NCI-H1105 (cell line): ENCODE measurements at places on chromosomes 13 and 19.

GRCh38 chr19:51081476-51081875 is 1.2 kb downstream of the KLK14 start:
- DNase-seq: no peak

DNA sequence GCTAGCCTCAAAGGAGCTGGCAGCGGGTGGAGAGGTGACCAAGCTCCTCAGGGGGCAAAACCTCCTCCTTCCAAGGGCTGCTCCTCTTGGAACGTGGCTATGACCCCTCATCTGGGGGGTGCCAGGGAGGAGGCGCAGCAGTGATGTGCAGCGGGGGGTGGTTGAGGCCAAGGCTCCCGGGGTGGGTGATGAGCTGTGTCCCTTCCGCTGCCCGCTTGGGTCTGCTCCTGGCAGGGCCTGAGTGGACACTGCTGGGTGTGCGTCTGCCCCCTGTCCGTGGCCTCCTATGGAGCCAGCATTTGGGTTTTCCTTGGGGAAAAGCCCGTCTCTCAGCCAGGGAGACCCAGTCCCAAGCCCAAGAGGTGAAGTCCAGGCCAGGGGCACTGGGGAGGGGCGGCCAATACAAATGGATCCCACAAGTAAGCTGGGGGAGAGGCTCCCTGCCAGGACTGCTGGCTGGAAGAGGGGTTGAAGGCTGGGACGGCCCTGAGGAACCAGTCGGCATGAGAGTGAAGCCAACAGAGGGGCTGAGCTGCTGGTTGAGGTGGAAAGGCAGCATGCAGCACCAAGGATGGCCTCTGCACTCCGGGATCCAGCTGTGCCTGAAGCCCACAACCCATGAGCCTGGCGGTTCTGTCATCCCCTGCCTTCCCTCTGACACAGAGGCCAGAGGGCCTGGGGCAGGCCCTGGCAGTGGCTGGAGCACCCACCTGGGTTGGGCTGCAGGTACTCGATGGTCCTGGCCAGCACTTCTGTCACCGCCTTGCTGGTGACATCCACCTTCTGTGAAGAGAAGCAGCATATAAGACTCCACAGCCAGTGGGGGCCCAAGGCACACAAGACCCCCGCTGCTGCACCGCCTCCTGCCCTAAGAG is 22.7 kb downstream of the MPND start:
- DNase-seq: no peak

DNA sequence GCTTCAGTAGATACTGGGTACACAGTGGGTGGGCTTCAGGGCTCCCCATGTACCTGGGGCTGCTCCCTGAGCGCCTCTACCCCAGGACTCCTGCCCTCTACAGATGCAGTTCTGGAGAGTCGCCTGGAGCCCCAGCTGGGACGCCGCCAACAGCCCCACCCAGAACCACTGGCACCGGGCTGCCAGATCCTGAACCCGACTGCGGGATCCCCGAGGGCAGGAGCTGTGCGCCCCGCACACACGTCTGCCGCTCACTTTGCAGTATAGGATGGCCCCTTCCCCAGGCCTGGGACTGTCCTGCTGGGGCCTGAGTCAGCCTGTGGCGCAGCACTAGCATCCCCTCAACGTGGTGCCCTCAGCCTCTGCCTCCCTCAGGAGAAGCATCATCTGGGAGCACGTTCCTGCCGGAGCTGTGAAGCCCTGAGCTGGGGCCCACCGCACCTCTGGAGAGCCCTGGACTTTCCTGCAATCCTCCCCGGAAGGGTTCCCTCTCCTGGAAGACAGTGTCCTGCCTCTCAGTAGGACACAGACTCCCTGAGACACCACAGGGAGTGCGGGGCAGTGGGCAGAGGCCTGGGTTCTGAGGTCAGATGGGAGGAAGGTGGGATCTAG is 3.7 kb downstream of the REXO1 start:
- no peak for DNase-seq

- DNase-seq: no peak
Observed at GRCh38 chr13:81138353-81138980, 797.5 kb upstream of the SPRY2 start.

DNA sequence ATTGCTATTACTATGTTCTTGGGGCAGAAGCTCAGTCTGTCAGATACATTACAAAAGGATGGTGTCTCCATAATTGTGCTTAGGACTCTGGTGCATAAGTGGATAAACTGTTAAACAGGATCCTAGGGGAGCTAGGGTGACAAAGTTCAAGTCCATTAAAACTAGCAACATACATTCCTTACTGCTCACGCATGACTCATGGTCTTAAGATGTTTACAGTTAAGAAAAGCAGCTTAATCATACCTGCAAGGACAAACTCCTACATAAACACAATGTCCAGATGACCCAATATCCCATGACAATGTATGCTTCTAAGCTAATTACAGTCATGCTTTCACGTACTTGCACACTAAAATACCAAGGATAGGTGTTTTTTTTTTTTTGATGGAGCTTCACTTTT is 3.5 kb upstream of the ZNF701 start:
- DNase-seq: no peak

- DNase-seq: no peak
Observed at GRCh38 chr19:14473978-14474578, 1.1 kb downstream of the PTGER1 start.

DNA sequence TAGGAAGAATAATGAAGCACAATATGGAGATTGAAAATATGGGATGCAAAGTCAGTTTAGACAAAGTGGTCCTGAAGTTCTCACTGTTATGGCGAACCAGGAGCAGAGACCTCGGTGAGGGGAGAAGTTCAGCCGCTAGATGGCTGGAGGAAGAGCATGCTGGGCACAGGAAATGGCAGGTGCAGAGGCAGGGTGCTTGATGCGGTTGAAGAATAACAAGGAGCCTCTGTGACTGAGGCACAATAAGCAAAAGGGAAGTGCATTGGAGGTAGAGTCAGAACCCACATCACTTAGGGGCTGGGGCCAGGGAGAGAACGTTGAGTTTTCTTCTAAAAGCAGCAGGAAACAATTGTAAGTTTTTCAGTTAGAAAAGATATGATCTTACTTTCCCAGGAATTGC is 1725.2 kb downstream of the EFNB2 start:
- no peak for DNase-seq

- no peak for DNase-seq
Observed at GRCh38 chr19:7292950-7293761, 1.1 kb downstream of the INSR start.

- no peak for DNase-seq
Observed at GRCh38 chr19:48239120-48239519, 16.6 kb downstream of the CARD8 start.

DNA sequence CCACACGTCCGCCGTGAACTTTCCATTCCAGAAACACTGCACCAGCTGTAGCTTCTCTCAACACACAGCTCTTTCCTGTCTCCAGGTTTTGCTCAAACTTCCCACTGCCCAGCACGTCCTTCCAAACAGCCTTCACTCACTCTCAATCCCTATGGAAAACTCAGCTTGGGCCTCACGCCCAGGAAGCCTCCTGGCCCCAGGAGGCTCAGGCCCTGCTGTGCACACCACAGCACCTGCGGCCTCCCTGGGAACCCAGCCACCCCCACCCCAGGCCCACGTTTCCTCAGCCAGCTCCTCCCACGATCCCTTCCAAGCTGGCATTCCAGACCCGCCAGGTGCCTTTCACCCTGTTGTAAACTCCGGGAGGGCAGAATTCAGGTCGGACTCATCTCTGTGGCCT is 35.2 kb downstream of the C13orf46 start:
- DNase-seq: no peak

- no peak for DNase-seq
Observed at GRCh38 chr13:111518161-111518792, 197.8 kb downstream of the TEX29 start.

DNA sequence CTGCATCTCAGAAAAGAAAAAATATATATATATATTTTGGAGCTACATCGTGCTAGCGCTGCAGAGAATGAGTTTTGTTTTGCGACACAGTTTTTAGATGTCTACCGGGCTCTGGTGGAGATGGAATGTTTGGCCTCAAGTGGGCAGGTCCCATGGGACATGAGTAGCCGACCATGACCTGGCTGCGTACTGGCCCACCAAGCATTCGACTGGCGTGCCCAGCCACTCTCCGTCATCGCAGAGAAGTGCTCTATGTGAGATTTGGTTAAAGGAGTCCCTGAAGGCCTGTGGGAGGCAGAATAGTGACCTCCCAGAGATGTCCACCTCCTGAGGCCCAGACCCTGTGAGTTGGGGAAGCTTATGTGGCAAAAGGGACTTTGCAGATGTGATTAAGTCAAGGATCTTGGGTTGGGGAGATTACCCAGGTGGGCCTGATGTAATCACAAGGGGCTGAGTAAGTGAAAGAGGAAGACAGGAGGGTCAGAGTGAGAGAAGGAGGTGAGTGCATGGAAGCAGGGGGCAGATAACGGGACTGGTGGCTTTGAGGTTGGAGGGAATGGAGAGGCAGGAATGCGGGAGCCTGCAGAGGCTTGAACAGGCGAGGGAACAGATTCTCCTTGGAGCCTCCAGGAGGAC is 821 bp upstream of the LILRB4 start:
- DNase-seq: no peak

DNA sequence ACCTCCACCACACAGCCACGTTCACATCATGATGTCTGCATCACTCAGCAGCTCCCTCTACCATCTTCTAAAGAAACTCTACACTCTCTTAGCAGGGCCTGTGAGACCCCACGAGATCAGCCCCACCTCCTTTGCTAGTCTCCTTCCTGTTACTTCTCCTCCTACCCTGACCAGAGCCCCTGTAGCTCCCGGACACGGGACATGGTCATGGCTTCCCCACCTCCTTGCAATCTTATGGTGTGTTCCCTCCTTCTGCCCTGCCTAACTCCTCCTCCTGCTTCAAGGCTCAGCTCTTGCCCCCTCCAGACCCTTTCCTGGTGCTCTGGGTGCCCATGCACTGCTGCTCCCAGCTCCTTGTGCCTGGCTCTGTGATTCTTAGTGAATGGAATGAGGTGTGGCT is 8.1 kb upstream of the MRPS31 start:
- DNase-seq: no peak

GRCh38 chr13:80903911-80904310 is 563.0 kb upstream of the SPRY2 start:
- DNase-seq: no peak

DNA sequence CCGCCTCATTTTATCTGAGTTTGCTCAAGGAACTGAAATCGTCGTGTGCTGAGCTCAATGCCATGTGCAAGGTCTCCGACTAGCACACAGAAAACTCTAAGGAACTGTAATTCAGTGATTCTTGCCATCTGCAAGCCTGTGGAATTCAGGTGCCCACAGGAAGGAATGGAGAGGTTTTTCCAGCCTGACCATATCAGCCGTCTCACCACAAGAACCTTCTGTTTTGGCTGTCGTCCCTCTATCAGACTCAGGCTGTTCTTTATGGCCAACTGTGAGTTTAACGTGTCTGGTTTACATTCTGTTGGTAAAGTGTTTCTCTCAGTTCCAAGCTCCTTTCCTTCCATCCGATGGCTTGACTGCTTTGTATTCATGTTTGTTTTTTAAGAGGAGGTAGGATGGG is 293.5 kb downstream of the SPRY2 start:
- DNase-seq: no peak

- no peak for DNase-seq
Observed at GRCh38 chr13:49098771-49099512, 121.2 kb upstream of the MLNR start.

DNA sequence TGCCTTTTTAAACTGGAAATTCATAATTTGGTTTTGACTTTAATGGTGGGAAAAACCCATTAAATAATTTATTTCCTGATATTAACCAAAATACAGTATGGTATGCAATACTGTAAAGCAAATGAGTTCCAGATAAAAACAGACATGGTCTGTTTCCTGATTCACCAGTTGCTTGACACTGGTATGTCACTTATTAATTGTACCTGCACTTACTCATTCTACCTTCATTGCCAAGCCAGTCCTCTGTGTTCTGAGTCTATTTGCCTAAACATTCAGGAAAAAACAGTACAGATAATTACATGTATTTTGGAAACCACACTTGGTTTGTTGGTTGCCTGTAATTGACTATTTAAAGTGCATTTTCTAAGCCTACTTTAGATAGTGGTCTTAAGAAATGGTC is 159.3 kb downstream of the TNFRSF19 start:
- DNase-seq: no peak

DNA sequence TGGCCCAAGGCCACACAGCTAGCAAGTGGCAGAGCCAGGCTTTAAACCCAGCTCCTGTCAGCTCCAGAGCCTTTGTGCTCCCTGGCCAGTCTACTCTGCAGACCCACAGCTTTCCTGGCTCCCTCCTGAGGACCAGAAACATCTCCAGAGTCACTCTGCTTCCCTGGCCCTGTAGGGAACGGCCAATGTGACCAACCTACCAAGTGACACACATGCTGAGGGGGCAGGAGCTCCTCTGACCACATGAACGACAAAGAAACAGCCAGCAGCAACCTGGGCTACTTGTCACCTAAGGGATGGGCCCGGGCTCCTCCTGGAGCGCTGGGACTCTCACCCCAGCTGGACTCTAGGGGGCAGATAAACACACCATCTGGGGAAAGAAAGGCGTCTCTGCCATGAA is 19.3 kb downstream of the PEG3 start:
- DNase-seq: no peak

DNA sequence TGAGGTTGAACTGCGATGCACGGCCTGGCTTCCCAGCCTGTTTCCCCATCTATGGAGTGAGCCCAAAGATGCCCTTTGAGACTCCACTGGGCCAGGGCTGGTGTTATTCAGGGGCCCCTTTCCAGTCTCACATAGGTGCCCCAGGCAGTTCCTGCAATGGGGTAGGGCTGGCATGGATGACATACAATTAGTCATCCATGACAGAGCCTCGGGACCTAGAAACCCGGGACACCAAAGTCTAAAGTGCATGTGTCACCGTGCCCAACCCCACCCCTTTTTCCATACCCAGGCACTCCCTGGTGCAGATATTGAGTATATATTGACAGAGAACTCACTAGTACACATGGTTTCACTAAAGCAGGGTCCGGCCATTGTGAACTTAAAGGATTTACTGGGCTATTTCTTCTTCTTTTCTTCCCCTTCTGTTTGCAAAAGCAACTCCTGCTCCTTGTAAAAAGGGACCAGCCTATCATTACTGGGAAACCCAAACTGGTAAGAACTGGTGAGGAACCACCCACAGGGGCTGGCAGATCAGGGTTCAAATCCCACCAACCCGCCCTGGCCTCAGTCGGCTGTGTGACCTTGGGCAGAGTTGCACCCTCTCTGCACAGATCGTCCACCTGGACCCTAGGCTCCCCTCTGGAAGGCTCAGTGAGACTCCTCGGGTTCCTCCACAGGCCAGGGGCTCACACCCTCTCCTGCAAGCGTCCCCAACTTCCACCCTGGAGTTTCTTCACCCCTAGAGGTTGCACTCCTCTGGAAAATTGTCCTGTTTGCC is 2.7 kb downstream of the B3GNT3 start:
- DNase-seq: no peak
